ENCODE measurements at places on chromosomes 1 and 21.

DNA sequence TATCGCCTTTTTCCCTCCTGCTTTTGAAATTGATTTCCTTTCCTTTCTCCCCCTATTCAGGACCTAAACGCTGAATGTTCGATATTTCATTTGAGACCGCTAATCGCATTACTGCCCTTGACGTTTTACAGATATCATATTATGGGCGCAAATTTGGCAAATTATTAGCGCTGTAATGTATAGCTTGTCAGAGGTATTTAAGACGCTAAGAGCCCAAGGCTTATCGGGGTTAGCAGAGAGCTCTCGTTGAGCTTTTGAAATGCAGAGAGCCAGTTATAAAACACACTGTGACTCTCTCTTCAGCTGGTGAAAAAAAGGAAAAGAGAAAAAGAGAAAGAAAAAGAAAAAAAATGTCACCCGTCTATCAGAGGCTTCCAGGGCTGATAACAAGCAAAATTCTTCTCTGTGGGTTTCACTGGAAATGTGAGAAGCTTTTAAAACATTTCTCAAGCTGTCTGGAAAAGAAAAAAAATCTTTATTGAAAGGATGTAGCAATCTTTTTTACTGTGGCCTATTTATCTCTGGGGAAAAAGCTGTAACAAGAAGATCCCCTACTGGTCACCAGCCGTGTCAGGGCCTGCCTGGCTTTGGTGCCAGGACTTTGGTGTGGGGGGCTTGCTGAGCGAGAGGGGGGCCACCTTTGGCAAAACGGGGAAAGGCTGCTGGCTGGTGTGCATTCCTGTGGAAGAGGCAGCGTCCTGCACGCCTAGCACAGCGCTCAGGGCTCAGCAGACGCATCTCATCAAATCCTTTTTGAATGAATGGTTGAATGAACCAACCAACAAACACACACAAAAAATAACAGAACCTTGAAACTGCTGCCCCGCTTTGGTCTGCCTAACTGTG lies 119.8 kb downstream of the RNF220 start:
- DNase-seq = no peak

DNA sequence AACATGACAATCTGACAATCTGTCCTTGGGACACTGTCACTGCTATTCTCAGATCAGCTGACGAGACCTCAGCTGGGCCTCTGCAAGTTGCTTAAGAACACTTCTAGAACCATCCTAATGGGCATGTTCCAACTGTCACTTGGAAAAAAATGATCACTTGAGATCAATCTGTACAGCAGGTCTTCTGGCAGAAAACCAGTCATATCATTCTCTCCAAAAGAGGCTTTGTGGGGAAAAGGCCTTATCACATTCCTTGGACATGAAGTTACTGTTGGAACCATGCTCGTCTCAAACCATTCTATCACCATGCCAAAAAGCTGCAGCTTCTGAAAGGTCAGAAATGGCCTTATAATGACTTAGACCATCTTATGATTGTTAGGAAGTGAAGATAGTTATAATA lies 744.2 kb downstream of the USP25 start:
- DNase-seq = peak; percentile 11

GRCh38 chr21:33069994-33070743 lies at the start of gene OLIG1:
Gene OLIG1, plus strand, starts transcription at chr21:33070141. Its CDS starts 106 bp downstream, at chr21:33070247.
- DNase-seq = no peak

DNA sequence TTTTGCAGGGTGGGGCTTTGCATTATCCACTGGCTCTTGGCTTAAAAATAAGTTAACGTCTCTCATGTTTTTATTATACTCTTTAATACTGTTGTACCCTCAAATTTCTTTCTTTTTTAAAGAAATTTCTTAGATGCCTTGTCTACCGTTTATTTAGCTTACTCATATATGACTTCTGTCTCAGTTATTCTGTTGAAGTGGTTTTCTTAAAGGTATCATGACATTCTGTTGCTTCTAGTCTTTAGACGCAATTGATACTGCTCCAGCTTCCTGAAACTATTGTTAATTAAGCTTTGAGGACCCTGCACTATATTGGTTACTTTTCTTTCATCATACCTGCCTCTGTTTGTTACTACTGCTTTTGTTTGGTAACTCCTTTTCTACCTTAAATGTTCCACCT lies 11.7 kb downstream of the PKN2 start:
- DNase-seq = no peak

- no peak for DNase-seq
Measured at GRCh38 chr1:56533621-56534020, 45.7 kb downstream of the PLPP3 start.

DNA sequence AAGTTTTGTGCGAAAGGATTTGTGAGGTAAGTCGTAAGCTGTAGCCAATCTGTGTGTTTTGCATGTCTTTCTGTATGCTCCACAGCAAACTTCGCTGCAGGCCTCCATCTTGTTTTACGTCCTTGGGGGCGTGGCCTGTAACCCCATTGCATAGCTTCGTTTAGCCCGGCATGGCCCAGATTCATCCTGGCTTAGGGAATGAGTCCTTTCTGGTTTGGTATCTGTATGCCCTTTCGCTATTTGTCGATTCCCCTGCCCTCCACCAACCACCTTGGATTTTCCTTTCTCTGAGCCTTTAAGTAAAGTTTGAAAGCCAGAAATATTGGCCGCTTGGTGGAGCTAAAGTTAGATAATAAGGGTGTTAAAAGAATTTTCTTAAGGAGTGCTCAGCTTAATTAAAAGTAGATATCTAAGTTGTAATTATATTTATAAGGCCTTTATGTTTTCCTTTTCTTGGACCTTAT lies 1.1 kb downstream of the THEM4 start:
- peak; percentile 7 for DNase-seq

GRCh38 chr1:151833172-151833900 lies 1.7 kb upstream of the RORC start:
- DNase-seq = no peak

DNA sequence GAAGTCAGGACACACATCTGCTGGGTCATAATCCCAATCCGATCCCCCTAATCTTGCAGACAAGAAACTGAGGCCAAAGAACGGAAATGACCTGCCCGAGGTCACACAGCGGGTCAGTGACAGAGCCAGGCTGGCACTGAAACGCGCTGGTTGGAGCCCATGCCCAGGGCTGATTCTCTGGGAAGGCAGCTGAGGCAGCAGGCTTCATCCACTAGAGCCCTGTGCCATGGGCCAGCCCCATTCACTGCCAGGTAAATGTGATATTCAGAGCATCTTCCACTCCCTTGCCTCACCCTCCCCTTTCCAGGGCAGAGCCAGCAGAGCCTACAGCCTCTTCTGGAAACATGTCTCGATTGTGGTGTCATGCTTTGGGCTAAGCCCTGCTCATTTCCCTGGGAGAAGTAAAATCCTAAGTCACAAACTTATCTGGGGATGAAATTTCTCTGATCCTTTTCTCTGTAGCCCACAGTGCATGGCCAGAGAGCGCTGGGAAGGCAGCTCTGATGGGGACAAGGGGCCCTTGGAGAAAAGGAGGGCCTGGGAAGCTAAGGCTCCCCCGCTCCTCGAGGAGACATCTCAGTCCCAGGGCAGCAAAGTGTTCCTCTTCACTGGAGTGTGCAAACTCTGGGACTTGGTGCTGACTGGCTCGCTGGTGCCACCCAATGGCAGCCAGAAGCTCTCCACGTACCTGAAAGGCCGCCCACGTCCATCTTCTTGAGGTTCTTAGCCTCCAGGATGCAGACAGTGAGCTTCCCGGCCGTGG lies 110.4 kb downstream of the SYT2 start:
- peak; percentile 80 for DNase-seq

- no peak for DNase-seq
Measured at GRCh38 chr21:43305811-43306311, 121.1 kb downstream of the SIK1 start.

- DNase-seq = no peak
Measured at GRCh38 chr1:33332357-33332789, 11.5 kb upstream of the A3GALT2 start.

GRCh38 chr1:180190091-180190490 lies 35.4 kb downstream of the QSOX1 start:
- no peak for DNase-seq

DNA sequence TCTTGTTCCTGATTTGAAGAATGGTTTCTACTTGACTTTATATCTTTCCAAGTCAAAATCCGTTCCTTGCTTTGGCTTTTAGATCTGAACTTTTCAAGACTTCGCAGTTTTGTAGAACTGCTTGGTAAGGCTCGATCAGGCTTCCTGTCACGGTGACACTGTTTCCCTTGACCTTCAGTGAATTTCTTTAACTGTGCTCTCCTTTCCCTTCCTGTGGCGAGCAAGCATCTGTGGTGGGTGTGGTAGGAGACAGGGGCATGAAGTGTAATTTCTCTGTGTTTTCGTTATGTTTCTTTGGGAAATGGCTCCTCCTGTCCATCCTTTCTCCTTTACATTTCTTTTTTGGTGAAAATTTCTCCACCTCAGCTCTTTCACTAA lies 10.4 kb downstream of the STYXL2 start:
- no peak for DNase-seq

- peak; percentile 79 for DNase-seq
Measured at GRCh38 chr1:112524251-112524650, 15.5 kb downstream of the WNT2B start.

GRCh38 chr21:17460094-17460493 lies 52.7 kb upstream of the CXADR start:
- no peak for DNase-seq

DNA sequence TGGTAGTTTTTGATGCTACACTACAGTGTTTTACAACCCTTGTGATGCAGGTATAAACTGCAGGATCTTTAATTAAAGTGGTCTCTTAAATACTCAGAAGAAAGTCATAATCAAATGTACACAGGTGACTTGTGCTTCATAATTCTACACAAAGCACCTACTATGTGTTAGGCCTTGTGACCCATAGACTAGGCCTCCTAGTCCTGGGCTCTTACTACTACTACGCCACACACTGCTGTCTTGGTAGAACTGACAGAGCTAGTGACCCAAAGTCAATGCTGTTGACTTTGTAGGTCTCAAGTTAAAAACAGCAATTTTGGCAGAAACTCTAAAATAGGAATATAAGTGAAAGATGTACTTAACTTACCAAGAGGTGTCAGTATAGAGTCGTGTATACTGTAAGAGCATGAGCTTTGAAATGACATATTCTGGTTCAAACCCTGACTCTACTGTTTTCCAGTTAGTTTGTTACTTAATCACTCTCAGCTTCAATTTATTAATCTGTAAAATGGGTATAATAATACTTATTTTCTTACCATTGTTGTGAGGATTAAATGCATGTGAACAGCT lies 48.6 kb upstream of the LMO4 start:
- peak; percentile 21 for DNase-seq

DNA sequence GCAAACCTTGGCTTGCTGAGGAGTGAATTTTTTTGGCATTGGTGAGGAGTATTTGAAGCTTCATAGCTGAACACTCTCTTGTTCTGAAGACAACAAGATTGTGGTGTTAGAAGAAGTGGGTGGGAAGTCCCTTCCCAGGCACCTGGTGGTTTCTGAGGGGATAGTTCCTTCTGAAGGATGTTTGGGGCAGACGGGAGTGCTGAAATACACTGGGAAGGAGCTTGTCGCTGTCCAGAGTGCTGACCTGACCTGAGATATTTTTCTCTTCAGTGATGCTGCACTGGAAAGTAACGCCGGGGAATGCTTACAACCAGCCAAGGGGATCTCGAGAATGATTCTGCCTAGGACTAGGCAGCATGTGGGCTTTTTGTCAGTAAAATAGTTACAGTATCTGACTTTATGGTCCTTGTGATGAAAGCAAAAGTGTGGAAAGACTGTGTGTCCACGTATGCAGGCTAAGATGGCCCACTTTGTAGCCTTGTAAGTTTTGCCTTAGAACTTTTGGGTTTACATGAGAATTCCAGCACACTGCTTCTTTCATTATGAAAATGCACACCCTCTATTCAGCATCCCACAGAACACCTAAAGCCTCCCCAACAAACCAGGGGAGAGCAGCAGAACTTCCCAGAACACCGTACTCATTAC lies 33.1 kb upstream of the NFASC start:
- peak; percentile 61 for DNase-seq

- DNase-seq = no peak
Measured at GRCh38 chr1:151853411-151853943, at the start of gene THEM5. Gene THEM5, minus strand, starts transcription at chr1:151853712. Its CDS starts 147 bp downstream, at chr1:151853565.

DNA sequence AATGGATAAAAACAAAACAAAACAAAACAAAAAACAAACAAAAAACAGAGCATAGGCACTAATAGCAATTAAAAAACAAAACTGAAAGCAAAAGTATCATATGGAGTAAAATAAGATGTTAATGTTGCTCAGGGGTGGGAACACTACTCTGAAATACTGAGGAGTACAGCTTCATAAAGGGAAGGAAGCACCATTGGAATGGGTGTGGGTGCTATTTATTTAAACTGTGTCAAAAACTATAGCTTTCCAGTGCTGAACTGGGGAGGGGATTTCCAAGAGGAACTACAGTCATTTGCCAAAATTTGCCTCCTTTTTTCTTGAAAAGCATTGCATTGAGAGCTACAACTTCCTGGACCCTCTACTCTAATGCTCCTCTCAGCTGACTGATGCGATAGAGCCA lies 40.0 kb downstream of the SPTA1 start:
- DNase-seq = no peak

GRCh38 chr1:174874331-174875053 lies 125.3 kb upstream of the CACYBP start:
- no peak for DNase-seq

GRCh38 chr1:178451529-178451928 lies 45.2 kb downstream of the CLEC20A start:
- DNase-seq = peak; percentile 61

DNA sequence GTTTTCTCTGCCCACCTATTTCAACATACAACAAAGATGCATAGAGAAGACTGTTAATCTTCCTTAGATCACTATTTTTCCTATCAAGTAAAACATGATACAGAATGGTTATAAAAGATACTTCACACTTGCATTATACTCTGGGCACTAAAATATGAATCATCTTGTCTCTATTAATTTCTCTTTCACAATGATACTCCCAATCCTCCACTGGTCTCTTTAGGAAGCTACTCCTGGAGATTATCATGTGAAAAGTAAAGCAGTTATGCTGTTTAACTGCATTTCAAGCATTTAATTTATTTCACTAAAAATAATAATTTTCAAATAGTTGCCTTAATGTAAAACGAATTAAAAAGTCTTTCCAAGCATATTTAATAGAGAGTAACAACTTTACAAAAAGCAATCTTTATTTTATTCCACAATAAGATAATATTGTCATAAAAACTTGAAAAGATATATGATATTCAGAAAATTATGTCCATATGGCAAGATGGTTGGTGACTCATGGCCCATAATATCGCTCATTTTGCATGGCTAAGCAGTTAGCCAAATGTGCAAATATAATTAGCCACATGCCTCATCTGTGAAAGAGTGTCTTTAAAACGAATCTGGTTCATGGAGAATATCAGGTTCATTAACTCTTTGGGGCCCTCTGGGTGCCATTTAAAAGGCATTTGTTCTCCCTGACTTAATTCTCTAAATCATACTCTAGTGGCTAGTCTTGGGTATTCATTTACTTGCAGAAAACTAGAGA lies 1569.0 kb upstream of the B3GALT2 start:
- peak; percentile 68 for DNase-seq

GRCh38 chr1:36530261-36530660 lies 47.5 kb upstream of the CSF3R start:
- DNase-seq = no peak

DNA sequence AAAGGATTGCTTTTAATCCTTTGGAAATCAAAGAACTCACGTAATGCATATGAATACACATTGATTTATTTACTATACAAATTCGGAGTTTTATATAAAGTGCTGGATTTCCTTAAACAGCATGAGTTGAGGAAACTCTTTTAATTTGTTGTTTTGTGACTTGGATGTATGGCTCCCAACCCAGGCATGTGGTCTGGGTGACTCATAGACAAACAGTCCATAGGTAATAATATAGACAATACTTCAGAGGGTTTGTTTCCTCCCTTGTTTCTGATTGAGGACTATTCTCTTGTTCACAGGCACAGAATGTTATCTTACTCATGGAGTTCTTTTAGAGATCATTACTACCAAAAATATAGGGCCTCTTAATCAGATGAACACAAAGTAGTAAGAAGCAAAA lies 43.8 kb downstream of the XPR1 start:
- peak; percentile 4 for DNase-seq

Data from fibroblast of skin of right quadriceps (primary cell).